Dermis blood vessel endothelial cell (primary cell): ENCODE measurements at places on chromosomes 7 and 10. TPM values are rescaled to one million over a fixed set of nuclear protein-coding genes. Genes with fewer than 3 reads are reported as not detected.

NOS3 gene
- total RNA-seq = 33.4 and 103 TPM in 2 replicates

CCZ1 gene
- 73.1 and 80.2 TPM in 2 replicates for total RNA-seq

AKR1B15 gene
- not detected in 2 replicates for total RNA-seq

CTAGE6 gene
- 0.42 and 0.68 TPM in 2 replicates for total RNA-seq

SCIN gene
- 0.17 and 2.6 TPM in 2 replicates for total RNA-seq

DNMBP gene
- total RNA-seq = 39.5 and 46.6 TPM in 2 replicates

EPHA1 gene
- 0.09 TPM in 1 of 2 replicates, not detected in the other for total RNA-seq

CYP3A4 gene
- total RNA-seq = not detected in 2 replicates

SLC39A12 gene
- under 0.01 TPM in 1 of 2 replicates, not detected in the other for total RNA-seq

NEBL gene
- 2.6 and 2.9 TPM in 2 replicates for total RNA-seq

ATRNL1 gene
- 0.17 and 1.5 TPM in 2 replicates for total RNA-seq
